Stimulated activated CD8-positive, alpha-beta memory T cell treated with anti-CD3 and anti-CD28 coated beads, Interleukin-4, amount 100 ng/mL, for 4 hours (primary cell): ENCODE measurements at places on chromosomes 6 and 20.

- no peak for DNase-seq
These were observed 10.7 kb upstream of the CLPSL2 start for GRCh38 chr6:35765739-35766138.

GRCh38 chr20:35979544-35979943 lies 11.2 kb downstream of the CNBD2 start:
- DNase-seq: no peak

DNA sequence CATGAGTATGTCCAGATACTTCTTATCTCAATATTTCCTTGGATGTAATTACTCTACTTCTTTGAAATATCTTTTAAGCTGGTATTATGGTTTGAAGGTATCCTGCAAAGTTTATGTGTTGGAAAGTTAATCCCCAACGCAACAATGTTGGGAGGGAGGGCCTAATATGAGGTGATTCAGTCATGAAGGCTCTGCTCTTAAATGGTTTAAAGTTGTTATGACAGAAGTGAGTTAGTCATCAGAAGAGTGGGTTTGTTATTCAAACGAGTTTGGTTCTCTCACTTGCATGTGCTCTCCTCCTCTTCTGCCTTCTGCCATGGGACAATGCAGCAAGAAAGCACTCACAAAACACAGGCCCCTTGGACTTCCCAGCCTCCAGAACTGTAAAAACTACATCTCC lies 176.3 kb downstream of the KCNQ5 start:
- DNase-seq: no peak

DNA sequence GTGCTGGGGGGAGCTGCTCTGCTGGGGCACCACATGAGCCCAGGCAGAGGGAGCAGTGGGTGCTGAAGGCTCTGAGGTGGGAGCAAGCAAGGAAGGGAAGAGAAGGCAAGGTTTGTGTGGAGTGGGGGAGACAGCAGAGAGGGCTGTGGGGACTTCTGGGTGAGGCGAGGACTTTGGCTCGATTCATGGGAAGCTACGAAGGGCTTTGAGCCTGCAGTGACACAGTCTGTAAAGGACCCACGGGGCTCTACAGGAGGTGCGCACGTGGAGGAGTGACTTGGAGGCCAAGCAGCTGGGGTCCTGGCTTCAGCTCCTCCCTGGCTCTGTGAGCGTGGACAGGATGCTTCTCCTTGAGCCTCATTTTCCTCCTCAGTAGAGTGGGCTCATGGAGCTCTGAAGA lies 29.1 kb upstream of the CSNK2A1 start:
- no peak for DNase-seq

DNA sequence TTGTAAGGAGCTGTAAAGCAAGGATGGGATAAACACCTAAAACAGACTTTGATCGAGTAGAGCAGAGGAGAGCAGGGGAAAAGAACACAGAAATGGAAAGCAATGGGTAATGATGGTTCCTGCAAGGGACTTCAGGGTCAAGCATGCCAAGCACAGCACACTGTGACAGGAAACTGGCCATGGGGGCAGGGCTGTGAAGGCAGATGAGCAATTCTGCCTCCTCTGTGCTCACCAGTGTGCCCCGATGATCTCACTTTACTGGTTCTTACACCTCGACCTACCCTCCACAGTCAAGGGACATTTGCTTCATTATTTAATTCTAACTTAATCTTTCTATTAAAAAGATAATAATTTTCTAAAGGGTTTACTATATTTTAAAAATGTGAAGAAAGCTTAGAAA lies 21.6 kb upstream of the MYB start:
- DNase-seq: no peak

DNA sequence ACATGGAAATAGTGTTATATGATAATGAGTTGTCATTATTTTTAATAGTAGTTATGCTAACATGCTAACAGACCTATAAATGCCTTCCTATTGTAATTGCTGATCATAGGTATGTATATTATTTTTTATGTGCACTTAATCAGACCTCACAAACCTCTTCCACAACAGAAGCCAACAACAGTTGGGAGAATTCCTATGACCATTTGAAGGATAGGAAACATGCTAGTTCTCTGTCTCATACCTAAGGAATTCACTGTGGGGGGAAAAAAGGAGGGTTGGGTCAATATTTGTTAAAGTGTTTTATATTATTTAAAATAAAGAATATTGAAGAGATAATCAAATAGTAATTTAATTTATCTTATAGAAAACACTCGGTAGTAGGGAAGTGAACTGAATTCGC lies 990.9 kb downstream of the EPHA7 start:
- no peak for DNase-seq
